ENCODE measurements at places on chromosomes 2 and 18.

GRCh38 chr2:112829961-112830681 lies 6.5 kb downstream of the IL1B start:
- no peak for DNase-seq

- DNase-seq: no peak
Observed at GRCh38 chr18:57780318-57780705, 22.8 kb downstream of the ATP8B1 start.

GRCh38 chr2:185222311-185222710 lies 516.3 kb upstream of the FSIP2 start:
- no peak for DNase-seq

DNA sequence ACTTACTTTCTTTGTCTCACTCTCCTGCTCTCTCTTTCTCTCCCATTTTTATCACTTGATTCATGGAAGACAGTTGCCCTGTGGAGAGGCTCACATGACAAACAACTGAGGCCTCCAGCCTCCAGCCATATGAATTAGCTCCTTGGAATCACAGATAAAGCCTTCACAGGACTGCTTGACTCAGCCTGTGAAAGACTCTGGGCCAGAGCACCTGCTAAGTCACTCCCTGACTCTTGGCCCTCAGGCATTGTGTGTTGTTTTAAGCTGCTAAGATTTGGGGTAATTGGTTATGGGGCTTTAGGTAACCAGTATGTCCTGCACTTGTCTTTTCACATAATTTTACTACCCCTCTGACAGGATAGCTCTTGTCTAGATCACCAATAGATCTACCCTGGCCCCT lies 334.9 kb downstream of the SOX11 start:
- no peak for DNase-seq

DNA sequence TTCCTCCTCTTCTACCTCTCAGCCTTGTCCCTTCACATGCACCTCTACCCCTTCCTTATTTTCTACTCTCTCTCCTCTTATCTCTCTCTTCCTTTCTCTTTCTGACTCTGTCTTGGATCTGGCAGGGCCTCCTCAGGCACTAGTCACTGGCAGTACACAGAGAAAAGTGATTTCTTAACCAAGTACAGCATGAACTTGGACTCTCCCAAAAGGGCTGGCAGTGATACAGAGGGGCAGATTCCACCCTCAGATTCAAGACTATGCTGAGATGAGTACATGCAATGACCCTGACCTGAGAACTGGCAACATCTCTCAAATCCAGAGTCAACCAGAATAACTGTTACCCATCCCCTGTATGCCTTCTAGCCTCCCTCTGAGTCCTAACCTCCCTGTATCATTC lies 4.3 kb downstream of the AOX1 start:
- no peak for DNase-seq

DNA sequence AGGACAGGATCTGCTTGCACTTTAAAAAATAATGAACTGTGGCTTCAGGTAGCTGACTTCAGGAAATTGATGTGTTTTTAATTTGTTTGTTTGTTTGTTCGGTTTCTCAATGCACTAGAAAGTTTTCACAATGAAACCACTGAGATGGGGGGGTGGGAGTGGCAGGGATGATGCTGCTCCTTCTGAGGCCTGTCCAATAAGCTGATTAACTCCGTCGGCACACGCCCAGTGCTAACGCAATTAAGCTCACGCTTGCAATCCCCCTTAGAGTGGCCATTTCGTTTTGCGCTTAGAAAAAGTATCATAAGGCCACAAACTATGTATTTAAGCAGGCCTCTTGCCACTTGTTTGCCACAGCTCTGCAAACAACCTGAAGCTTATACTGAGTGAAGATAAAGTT lies 12.5 kb upstream of the GPR39 start:
- no peak for DNase-seq

GRCh38 chr2:209872675-209873074 lies 101.0 kb downstream of the UNC80 start:
- DNase-seq: no peak

DNA sequence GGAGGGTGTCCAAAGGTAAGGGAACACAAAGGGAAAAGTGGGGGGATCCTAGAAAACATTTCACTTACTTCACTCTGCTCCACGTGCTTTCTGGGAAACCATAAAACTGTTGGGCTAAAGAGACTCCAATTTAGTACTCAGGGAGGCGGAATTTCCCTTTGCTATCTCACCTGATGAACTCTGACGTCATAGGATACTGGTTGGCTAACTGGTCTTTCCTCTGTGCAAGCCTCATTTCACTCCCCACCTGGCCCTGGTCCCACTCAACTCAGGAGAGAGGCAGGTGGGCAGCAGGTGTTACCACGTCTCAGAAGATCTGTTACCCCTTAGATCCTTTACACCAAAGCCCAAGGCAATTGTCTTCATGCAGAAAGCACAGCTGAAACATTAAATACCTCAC lies 51.8 kb upstream of the PMAIP1 start:
- DNase-seq: no peak

DNA sequence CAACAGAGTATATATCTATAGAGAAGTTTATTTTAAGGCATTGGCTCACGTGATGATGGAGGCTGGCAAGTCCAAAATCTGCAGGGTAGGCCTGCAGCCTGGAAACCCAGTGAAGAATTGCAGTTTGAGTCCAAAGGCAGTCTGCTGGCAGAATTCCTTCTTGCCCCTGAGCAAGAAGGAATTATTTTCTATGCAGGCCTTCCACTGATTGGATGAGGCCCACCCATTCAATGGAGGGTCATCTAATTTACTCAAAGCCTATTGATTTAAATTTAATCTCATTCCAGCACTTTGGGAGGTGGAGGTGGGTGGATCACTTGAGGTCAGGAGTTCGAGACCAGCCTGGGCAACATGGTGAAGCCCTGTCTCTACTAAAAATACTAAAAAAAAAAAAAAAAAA lies 30.4 kb upstream of the C18orf32 start:
- no peak for DNase-seq

DNA sequence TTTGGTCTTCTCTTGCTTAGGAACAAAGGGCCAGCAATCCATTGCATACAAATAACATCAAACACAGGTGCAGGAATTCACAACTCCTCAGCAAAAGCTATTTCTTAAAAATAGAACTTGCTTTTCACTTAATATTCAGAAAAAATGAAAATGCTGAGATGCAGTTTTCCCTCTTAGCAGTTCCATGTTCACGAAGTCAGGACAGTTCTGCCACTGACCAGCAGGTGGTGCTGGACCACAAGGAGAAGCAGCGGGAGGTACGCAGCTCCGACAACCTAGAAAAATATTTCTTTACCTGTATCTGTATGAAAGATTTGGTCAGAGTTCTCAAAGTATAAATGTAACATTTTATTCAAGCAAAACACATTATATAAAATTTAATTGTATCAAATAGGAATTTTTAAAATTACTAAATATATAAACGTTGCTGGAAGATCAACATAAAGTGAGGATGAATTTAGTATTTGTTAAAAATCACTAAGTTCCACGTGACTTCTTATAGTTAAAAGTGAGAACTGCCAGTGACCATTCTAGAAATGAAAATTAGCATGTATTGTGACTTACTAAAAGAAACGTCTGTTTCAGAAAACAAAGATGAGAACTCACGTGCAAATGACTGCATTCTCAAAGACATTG lies 48.8 kb downstream of the ADNP2 start:
- DNase-seq: peak; percentile 22

DNA sequence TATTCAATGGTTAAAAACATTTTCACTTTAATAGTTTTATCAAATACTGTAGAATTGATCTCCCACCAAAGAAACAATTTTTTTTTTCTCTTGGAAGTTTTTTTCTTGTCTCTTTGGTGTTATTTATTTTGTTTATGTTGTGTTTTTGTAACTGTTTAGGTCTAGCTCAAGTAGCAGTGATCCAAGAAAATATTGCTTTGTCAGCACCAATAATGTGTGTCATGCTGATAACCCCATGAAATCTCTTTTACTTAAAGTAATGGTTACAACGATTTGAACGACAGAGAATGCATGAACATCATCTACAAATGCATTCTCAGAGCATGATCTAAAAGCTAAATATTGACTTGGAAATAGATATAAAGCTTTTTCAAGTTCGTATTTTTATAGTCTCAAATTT lies 122.9 kb downstream of the DOK6 start:
- no peak for DNase-seq

- DNase-seq: no peak
Observed at GRCh38 chr2:143833015-143833660, 686.8 kb downstream of the ZEB2 start.

DNA sequence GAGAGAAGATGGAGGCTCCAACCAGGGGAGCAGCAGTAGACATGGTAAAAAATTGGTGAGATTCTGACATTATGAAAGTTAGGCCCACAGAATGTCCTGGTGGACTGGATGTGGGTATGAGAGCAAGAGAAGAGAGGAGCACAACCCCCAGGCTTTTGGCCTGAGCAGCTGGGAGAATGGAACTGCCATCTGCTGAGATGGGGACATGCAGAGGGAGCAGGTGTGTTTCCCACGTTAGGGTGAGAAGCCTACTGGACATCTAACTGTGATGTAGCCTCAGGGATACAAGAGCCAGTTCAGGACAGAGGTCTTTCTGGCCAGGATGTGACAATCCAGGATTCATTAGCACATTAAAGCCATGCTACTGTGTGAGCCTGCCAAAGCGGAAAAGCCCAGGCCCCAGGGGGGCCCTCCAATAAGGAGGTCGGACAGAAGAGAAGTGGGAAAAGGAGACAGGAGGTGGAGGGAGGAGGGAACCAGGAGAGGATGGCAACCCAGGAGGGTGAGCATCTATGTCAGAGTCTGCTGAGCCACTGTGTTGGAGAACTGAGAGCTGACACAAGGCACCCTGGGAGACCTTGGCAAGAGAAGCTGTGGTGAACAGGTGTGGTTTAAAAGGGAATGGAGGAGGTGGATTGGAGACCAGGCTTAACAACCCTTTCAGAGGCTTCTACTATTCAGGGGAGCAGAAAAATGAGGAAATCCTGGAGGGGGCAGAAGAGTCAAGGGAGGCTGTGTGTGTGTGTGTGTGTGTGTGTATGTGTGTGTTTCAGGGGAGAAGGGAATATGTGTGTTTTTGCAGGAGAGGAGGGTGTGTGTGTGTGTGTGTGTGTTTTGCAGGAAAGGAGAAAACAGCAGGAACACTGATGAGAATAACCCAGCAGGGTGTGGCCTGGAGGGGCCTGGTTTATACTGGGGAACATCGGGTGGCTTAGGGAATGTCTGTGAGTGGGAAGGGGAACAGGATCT lies 10.5 kb downstream of the CYB5A start:
- DNase-seq: no peak

- DNase-seq: no peak
Observed at GRCh38 chr2:144151405-144151804, 368.5 kb downstream of the ZEB2 start.

GRCh38 chr2:108026092-108026794 lies 39.9 kb downstream of the SLC5A7 start:
- DNase-seq: no peak

DNA sequence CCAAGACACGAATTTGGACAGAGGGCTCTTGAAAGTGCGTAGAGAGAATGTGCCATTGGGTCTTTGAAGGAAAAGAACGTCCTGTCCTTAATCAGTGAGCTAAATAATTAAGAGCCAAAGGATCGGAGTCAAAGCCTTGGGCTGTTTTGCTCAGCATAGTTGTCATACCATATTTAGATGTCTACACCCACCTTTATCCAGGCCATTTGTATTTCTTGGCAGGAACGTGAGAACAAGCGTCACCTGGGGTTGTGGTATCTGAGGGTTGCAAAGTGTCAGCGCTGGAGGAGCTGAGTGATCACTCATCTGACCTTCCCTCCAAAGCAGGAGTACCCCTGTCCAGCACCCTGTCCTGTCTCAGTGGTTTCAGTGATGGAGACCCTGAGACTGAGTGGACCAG lies 4.5 kb downstream of the LPIN1 start:
- DNase-seq: no peak

Measured in NCI-H2227 treated with DMSO at 0.1 percent for 48 hours (cell line).